Chondrocyte (in vitro differentiated cells): ENCODE measurements at places on chromosomes 4 and X.
A peak's percentile ranks its signal among the peaks of the same experiment; 100 is the strongest.

GRCh38 chr4:177511611-177512010, 69.4 kb upstream of the AGA start:
- no peak for DNase-seq

- no peak for DNase-seq
These were observed 8.1 kb downstream of the WDFY3 start for GRCh38 chr4:84958434-84958833.

DNA sequence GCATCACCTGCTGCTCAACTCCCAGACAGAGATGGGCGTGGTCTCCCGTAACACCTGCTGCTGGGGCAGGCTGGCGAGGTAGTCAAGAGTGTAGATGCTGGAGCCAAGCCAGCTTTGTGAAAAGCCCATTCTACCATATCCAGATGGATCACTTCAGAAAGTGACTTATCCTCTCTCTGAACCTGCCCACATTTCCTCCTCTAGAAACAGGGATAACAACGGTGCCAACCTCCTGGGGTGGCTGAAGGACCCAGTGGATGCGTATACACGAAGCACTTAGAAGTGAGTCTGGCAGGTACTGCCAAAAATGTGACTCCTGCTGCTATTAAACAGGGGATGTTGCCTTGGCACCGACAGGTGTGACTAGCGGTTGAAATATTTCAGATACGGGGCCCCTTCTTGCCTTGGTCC, 95.8 kb downstream of the SORBS2 start:
- no peak for DNase-seq

DNA sequence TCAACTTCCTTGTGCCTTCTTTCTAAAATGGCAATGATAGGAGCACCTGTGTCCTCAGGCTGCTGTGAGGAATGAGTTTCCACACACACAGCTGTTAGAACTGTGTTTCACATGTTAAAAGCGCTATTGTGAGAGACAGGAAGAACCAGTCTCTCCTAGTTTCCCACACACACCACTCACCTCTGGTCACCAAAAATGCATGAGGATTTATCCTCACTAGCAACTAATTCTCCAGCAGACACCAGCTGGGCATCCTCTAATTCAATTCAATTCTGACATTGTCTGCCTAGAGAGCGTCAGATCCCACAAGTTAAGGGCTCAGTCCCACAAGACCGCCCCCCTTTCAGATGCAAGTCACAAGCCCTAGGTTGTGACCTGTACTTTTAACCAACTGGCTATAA, 29.0 kb upstream of the SLC2A9 start:
- no peak for DNase-seq

- DNase-seq = no peak
These were observed 3.5 kb upstream of the SLIT2 start for GRCh38 chr4:20248155-20248558.

DNA sequence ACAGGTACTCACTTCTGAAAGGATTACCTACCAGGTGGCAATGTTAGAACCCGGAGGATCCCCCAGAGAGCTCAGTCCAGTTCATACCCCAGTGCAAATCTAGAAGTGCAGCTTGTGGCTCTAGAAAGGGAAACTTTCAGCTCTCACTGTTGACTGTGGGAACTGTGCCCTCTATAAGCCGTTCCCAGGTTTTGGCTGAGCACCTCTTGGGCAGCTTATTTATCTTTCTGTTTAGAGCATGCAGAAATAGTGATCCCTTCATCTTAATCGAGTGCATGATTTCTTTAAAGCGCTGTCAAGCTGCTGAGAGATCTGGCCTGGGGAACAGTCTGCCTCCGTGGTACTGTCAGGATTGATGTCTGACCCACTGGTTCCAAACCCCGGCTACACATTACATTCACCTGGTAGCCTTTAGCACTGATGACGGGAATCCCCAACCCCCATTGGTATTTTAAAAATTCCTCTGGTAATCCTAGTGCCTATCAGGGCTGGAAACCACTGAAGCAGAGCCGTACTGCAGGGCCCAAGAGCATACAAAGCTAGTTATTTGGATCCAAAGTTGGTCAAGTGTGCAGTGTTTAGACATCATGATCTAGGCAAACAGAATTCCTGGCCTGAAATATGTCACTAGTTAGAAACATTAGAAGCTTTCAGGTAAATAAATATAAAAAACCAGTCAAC, 103.2 kb downstream of the KLHL8 start:
- DNase-seq = no peak

- DNase-seq = peak; percentile 44
These were observed 1.5 kb downstream of the P2RY8 start for GRCh38 chrX:1535241-1536041.

DNA sequence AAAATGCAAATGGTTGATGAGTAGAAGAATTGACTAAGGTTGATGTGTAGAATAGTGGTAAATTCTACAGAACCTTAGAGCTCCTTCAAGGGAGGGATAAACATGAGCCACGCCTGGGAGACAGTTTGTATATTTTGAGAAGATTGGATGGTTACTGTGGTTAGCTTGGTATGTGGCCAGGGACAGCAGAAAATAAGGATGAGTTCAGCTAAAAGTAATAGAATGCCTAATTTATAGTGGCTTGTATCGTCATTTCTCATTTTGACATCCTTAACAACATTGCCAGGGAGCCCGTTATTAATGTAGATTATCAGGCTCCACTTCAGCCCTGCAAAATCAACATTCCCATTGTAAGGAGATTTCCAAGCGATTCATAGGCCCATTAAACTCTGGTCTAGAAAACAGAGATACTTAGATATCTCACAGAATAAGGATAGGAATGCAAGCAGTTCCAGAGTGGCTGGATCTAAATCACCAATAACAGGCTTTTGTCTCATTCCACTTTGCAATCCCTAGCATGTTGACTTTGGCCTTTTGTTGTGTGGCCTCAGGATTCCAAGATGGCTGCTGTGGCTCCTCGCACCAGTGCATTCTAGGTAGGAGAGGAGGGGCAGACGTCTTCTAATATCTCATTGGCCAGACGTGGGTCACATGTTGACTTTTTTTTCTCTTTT, 6.4 kb upstream of the PTTG2 start:
- no peak for DNase-seq

GRCh38 chr4:1021386-1022050, 10.1 kb downstream of the FGFRL1 start:
- DNase-seq = no peak

GRCh38 chr4:112199041-112199440, 32.5 kb upstream of the AP1AR start:
- DNase-seq = no peak

DNA sequence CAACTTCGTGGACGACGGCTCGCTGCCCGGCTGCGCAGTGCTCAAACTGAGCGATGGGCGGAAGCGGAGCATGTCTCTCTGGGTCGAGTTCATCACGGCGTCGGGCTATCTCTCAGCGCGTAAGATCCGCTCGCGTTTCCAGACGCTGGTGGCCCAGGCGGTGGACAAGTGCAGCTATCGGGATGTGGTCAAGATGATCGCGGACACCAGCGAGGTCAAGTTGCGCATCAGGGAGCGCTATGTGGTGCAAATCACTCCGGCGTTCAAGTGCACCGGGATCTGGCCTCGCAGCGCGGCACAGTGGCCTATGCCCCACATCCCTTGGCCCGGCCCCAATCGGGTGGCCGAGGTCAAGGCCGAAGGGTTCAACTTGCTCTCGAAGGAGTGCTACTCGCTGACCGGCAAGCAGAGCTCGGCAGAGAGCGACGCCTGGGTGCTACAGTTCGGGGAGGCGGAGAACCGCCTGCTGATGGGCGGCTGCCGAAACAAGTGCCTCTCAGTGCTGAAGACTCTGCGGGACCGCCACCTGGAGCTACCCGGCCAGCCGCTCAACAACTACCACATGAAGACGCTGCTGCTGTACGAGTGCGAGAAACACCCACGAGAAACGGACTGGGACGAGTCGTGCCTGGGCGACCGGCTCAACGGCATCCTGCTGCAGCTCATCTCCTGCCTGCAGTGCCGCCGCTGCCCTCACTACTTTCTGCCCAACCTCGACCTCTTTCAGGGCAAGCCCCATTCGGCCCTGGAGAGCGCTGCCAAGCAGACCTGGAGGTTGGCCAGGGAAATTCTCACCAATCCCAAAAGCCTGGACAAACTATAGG, 1.5 kb downstream of the MAB21L2 start:
- peak; percentile 92 for DNase-seq

- DNase-seq = no peak
These were observed 6.4 kb downstream of the FOXP3 start for GRCh38 chrX:49257846-49258748.

DNA sequence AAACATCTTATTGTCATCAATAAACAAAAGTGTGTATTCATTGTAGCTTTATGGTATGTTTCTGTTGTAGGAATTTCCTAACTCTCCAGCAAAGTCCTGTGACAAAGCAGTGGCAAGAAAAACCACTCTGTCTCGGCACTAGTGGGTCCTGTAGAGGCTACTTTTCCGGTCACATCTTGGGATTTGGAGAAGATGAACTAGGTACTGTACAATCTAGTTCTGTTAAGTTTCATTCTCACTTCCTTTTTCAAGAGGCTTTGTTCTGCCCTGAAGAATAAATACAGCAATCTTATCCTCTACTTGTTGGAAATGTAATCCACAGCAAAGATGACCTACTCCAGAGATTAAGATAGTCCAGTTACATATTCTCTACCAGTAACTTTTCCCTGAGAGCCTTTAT, 69.3 kb downstream of the HHIP start:
- no peak for DNase-seq

- DNase-seq = no peak
These were observed 3.6 kb downstream of the ART3 start for GRCh38 chr4:76078033-76078613.

DNA sequence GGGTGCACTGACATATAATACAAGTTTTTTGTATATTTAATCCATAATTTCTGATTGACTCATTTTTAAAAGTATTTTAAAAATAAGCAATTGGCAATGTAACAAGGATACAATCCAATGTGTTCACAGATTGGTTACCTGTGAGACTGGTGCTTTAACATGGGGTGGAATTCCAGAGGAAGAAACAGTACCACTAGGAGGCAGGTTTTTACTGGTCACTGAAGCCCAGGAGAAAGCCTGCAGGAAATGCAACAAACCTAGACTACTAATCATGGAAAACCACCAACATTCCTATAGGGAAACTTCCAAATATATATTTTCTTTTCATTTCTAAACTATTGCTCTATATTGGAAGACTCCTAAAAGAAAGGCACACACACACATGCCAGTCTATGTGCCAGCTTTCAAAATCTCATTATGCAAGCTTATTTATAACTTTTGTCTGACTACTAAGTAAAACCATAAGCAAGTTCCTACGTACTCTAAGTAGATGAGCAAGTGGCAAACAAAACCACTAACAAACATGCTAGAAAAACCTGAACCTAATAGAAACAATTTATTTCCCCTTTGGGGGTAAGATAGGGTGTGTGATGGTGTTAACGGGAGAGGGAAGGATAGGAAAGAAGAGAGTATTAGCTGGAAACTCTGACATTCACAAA, 19.2 kb downstream of the G3BP2 start:
- DNase-seq = no peak

DNA sequence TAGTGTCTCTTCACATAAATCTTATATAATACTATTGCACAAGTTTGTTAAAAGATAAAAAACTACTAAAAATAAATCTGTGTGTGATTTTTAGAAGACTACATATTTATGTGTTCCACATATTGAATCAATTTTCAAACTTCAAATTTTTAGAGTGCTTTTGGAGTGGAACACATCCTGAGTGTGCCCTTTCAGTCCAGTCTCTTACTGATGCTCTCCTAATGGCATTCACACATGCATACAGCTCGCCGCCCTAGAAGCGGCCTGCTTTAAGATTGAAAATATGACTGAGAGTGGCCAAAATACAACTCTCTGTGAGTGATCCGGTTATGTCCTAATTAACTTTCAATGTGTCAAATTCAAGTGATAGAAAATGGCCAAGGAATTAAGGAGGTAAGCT, 628.8 kb downstream of the ANKRD50 start:
- no peak for DNase-seq

DNA sequence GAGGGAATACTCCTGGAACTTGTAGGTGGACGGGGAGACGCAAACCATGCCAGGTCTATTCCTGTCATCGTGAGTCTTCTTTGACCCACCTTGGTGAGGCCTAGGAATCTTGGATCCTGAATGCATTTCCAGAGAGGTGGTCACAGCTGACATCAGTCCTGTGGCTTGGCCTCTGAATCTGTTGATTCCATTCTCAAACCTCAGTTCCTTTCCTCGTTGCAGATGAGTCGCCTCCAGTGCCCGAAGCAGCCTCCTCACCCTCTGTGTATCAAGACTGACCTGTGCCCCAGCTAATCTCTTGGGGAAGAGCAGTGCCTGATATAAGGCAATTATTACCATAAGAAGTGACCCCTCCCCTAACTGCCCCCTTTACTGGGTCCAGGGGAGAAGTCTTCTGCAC, 118.1 kb downstream of the SMIM20 start:
- DNase-seq = no peak

GRCh38 chrX:115589419-115589818, 28.4 kb downstream of the PLS3 start:
- no peak for DNase-seq

GRCh38 chrX:9958183-9958582, 9.0 kb upstream of the CLDN34 start:
- no peak for DNase-seq

GRCh38 chr4:164615964-164616363, 138.0 kb upstream of the SMIM31 start:
- DNase-seq = no peak

- DNase-seq = no peak
These were observed 8.2 kb downstream of the FAM184B start for GRCh38 chr4:17773135-17773698.

- DNase-seq = no peak
These were observed 94.7 kb upstream of the DIPK2B start for GRCh38 chrX:45295259-45295986.

GRCh38 chrX:112844250-112844649, 3.6 kb upstream of the AMOT start:
- DNase-seq = no peak

DNA sequence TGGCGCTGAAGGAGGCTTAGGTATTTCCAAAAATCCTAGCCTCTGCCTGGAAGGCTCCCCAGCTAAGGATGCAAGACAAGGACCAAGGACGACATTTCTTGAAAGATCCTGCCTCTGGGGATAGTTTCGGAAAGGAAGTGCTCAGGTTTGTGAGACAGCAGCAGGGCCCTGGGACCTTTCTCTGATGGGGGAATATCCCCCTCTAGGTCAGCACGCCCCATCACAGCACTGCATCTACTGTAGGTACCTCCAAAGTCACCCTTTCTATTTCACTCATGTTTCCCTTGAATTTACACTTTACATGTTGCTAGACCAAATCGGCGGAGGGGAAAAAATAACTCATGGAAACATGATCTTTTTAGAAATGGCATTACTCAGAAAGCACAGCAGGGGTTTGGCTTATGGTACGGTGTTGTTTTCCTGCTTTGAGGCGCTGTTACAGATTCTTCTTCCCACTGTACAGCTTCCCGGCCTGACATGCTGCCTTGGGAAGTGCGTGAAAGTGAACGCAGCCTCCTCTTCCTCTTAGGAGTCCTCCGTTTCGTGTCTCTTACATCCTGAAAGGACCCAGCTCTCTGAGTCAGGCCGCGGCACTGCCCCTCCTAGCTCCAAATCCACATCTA, 77.2 kb upstream of the DHRSX start:
- DNase-seq = no peak

- DNase-seq = no peak
These were observed 1679.2 kb upstream of the TENM3 start for GRCh38 chr4:180564026-180564425.
